Calu3 (cell line): ENCODE measurements at places on chromosomes 1 and 21.

GRCh38 chr1:247966532-247967204 is 1.6 kb downstream of the OR2AK2 start:
- DNase-seq = no peak

DNA sequence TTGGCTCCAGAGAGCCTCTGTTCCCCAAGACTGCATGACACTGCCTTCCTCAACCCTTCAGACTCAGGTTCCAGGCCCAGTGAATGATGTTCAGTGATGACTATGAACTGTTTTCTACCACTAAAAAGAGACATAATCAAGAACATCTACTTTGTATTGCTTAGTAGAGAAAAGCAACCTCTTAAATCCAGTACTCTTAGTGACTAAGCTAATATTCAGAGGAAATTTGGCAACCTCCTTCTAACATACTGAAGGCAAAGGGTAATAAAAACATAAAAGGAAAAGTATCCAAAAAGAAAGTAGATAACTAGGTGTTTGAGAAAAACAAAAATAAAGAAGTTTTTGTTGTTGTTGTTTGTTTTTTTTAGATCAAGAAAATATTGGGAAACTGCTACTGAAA is 153.3 kb upstream of the RUNX1 start:
- DNase-seq = no peak

DNA sequence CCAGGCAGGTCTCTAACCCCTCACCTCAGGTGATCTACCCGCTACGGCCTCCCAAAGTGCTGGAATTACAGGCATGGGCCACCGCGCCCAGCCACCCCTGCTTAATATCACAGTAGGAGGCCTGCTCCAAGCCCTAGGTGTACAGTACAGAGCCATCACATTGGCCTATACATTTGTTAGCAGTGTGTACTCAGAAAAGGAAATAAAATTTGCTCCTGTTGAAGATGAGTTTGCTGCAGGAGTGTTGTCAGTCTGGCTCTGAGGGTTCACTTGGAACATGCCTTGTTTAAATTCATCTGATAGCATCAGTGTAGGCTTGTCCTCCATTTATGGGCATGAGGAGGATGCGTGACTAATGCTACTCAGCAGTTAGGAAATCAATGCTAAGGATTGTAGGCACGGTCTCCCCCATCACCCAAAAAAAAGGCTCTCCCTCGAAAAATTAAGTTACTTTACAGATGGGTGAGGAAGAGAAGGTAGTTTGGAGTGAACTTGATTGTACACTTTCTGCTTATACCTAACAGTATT is 4.6 kb upstream of the ENAH start:
- peak; percentile 5 for DNase-seq

DNA sequence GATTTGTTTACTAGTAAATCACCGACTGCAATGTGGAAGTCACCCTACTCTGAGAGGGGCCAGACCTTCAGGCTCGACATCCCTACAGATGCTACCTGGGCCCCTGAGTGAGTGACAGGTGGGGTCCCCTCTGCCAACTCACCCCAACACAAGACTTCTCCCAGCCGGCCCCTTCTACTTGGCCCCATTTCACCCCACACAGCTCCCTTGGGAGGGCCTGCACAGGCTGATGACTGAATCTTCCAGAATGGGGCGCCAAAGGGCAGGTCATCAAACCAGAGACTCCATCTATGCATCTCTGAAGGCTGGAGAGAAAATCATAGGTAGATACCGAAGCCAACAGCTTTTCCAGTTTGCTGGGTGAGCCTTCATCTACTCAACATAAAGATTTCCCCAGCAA is 9.4 kb upstream of the S100A8 start:
- DNase-seq = no peak

DNA sequence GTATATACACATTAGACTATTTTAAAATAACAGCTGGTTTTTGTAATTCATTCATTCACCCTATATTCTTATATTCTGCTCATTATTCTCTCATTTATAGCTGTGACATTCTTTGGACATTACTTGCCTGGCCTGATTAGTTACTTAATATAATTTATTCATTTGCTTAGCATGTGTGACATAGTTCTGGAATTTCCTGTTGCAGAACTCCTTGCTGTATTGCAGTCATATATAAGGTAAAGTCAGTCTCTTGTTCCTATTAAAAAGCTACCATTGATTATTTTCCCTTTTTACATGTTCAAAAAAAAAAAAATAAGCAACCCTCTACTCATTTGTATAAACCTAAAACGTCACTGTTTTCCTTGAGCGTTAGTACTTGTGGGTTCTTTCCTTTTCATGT is 23.9 kb downstream of the GNAT2 start:
- no peak for DNase-seq

DNA sequence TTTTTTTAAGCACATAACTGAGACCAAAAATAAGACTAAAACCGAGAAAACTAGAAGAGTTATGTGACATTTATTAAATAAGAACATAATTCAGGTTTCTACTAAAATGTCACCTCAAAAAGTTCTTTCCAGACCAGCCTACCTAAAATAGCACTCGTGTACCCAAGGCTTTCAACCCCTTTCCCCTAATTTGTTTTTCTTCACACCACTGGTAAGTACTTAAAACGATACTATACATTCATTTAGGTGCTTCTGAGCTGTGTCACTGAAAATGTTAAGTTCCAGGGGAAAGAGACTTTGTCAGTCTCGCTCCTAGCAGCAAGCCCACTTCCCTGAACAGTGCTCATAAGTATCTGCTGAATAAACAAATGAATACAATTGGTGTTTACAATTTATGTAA is 6.8 kb downstream of the RRAGC start:
- DNase-seq = no peak

GRCh38 chr1:51070011-51070410 is 32.0 kb upstream of the C1orf185 start:
- DNase-seq = no peak

GRCh38 chr1:24149866-24150233 is 6.9 kb upstream of the IL22RA1 start:
- DNase-seq = peak; percentile 36

- DNase-seq = peak; percentile 83
These were observed 91.2 kb upstream of the JUN start for GRCh38 chr1:58874757-58875755.

GRCh38 chr1:233294913-233295236 is 650 bp downstream of the PCNX2 start:
- peak; percentile 44 for DNase-seq

DNA sequence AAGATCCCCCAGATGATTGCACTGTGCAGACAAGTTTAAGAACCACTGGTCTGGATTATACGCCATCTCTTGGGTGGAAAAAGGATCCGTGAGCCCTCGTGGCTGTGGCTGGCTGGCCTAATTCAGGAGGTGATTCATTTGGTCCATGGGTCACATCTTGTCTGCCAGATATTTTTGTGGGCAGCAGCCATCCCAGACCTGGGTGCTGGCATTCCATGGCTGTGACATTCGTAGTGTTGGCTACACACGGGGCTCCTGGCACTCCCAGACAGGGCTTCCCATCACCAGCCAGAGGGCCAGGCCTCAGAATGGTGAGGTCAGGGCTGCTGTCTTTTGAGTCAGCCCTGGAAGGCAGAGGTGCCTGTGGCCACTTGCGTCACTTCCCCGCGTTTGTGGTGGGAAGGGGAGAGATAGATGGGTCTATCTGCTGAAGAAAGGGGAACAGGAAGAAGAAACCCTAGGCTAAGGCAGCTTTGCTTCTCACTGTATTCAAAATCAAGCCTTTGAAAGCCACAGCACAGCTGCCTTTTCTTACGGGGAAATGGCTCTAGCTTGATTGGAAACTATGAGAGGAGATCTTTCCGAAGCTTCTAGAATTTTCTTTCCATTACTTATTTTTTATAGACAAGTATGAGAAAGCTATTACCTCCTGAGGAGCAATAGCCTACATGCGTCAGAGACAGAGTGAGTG is 32.4 kb downstream of the EIF2D start:
- DNase-seq = no peak

DNA sequence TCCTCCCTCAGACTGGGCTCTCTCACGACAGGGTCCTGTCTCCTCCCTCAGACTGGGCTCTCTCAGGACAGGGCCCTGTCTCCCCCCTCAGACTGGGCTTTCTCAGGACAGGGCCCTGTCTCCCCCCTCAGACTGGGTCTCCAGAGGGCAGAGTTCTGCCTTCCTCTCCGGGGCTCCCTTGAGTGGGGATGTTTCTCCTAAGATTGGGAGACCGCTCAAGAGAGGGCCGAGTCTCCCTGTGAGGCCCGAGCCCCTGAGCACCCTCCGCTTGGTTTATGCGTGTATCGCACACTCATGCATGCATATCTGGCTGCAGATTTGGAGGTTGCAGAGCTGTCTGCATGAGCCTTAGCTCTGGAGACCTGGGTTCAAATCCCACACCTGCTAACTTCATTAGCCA is 39.3 kb upstream of the CSF3R start:
- DNase-seq = no peak

DNA sequence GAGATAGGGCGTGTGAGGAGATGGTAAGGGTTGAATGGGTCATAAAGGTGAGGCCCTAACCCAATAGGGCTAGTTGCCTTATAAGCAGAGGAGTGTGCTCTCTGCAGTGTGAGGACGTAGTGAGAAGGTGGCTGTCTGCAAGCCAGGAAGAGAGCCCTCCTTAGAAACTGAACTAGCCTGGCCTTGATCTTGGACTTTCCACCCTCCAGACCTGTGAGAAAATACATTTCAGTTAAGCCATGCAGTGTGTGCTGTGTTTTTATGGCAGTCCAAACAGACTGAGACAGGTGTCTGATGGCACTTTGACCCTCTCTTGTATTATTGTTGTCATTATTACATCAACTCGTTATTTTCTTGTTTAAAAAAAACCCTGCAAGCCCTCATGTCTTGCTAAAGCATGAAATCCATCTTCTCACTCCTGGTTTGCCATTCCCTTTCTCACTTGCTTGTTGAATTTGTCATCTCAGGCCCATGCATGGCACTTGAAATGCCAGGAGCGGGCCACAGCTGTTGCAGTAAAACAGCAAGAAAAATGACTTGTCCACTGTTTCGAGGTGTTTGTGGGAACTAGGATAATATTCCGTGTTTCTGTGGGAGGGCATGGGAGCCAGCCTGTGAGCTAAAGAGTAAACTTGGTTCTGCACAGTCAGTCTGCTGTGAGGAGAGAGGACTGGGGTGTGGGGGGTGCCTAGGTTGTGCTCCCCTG is 78.6 kb downstream of the STUM start:
- no peak for DNase-seq

GRCh38 chr1:231554969-231555368 is 26.5 kb downstream of the TSNAX start:
- DNase-seq = no peak

DNA sequence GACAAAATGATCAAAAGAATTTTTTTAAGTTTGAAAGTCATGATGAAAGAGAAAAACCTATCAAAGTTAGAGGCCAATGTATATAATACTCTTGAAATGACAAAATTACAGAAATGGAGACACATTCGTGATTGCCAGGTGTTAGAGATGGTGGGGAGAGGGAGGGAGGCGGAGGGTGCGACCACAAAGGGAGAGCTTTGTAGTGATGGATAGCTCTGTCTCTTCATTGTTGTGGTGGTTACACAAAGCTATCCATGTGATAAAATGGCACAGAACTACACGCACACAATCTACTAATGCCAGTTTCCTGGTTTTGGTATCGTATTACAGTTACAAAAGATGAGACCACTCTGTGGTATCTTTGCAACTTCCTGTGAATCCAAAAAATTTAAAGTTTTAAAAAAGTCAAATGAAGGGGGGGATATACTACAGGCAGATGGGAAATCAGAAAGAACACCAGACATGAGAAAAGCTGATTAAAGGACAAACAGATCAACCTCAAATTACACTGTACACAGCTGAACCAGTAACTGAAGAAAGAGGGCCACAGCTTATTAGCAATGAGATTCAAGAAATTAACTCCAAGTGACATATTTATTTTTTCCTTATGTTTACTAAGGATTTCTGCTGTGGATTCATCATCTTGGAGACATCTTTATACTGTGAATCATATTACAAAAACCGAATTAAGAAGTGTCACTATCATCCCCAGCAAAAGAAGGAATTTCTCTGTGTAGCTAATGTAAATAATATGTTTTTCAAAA is 199.1 kb downstream of the SLC45A1 start:
- no peak for DNase-seq

DNA sequence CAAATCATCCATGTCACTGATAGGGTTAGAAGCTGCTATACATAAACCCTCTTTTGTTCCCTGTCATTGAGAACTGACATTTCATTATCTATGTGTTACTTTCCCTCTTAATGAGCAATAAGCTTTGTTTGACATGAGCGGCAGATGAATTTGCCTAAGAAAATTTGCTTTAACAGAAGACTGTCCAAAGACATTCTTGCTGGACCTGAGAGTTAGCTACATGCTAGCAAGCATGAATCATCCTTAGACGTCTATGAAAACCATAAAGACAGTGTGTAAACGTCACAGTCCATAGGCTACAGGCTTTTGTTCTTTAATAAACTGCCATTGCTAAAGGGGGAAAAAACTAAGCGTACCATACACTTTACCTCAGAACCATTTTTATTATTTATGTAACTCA is 73.1 kb downstream of the TNFSF4 start:
- DNase-seq = no peak

GRCh38 chr1:42913426-42914091 is 45.1 kb downstream of the SLC2A1 start:
- peak; percentile 74 for DNase-seq

DNA sequence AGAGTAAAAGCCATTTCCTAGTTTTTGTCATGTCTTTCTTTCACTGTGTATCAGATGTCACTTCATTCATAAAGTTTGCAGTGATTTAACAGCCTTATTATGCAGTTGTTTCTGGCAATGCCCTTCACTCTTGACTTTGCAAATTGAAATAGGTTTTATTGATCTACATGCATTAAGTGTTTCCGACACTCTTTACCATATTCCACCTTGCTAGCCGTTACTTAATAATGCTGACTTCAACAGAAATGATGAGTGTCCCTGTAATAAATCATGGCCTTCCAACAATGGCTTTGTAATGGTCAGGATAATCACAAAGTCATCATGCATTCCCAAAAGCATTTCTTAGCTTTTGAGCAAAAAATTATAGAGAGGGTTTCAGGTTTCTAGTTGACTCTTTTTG is 236.8 kb upstream of the FMN2 start:
- DNase-seq = no peak
